ENCODE measurements at places on chromosomes 11 and 22. TPM values are rescaled to one million over a fixed set of nuclear protein-coding genes. Genes with fewer than 3 reads are reported as not detected.

DNA sequence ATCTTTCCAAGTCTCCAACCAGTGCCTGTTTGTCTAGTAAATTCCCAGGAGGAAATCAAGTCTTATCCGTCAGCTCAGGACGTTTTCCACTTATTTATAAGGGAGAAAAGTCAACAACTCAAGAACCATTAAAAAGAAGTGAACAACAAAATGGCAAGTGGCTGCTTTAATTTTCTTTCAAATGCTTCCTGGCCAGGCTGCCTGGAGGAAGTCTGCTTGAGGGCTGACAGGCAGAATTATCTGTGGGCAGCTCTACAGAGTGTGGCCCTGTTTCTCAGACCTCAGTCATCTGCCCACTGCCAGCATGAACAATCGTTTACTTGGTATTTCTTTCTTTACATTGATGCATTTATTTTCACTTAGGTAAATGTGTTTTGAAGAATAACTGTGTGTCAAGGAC, 281.9 kb upstream of the ISX start:
- DNase-seq, result no peak

DNA sequence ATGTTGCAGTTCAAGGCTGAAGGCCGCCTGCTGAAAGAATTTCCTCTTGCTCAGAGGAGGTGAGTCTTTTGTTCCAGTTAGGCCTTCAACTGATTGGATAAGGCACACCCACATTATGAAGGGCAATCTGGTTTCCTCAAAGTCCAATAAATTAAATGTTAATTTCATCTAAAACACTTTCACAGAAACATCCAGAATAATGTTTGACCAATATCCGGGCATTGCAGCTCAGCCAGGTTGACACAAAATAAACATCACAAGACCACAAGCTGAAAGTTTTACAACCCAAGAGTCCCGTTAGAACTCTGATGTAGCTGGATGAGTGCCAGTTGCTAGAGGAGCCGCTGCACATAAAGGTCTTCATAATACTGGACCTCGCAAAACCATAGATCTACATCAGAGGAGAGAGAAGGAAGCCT, 64.9 kb upstream of the EED start:
- DNase-seq, result no peak

GRCh38 chr11:80240245-80240644, 799.4 kb upstream of the TENM4 start:
- DNase-seq, result no peak

GRCh38 chr11:120023120-120023519, 114.8 kb downstream of the TRIM29 start:
- DNase-seq, result no peak

DNA sequence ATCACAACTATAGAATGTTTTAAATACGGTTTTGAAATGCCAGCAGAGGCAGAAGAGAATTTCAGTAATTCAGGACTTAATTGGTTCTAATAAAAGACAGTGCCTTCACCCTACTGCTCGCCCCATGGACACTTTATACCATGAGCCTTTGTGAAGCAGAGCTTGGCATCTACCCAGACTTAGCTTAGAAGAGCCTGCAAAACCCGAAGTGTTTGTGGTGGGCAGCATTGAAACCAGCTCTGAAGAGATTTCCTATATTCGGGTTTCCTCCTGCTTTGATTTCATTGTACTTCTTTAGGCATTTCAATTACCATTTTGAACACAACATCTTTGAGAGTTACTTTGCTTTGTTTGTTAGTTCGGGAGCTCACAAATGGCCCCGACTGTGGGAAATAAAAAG, 185.1 kb upstream of the MTNR1B start:
- no peak for DNase-seq

GRCh38 chr11:100726680-100727079, 39.6 kb downstream of the ARHGAP42 start:
- no peak for DNase-seq

The NECTIN1 gene
- 5.4 TPM for total RNA-seq

The MOGAT2 gene
- total RNA-seq, result 11.4 TPM

Data from stomach (tissue), 19 donors.